HT-29 (cell line): ENCODE measurements at places on chromosomes 3 and 15.
A peak's percentile ranks its signal among the peaks of the same experiment; 100 is the strongest.

GRCh38 chr3:78848392-78849288 is 919.2 kb downstream of the ROBO1 start:
- DNase-seq, result no peak

GRCh38 chr3:52882377-52882776 is 15.0 kb downstream of the STIMATE start:
- DNase-seq, result no peak

- DNase-seq, result no peak
These were observed 76.8 kb upstream of the KLHL25 start for GRCh38 chr15:85871545-85871944.

DNA sequence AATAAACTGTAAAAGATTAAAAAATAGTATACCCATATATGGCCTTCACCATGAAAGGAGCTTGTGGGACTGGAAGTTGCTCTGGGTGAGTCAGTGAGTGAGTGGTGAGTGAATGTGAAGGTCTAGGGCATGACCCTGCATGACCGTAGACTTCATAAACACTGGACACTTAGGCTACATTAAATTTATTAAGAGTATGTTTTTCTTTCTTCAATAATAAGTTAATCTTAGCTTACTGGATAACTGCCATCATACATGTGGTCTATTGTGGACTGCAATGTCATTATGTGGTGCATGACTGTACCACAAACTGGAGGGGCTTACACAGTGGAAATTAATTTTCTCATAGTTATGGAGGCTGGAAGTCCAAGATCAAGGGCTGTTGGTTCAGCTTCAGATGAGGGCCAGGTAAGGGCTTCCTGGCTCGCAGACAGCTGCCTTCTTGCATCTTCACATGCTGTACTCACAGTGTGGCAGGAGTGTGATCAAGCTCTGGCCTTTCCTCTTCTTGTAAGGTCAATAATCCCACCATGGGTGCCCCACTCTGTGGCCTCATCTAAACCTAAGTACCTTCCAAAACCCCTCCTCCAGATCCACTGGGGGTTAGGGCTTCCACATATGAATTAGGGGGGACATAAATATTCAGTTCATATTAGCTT is 40.8 kb upstream of the PRR23E start:
- no peak for DNase-seq

DNA sequence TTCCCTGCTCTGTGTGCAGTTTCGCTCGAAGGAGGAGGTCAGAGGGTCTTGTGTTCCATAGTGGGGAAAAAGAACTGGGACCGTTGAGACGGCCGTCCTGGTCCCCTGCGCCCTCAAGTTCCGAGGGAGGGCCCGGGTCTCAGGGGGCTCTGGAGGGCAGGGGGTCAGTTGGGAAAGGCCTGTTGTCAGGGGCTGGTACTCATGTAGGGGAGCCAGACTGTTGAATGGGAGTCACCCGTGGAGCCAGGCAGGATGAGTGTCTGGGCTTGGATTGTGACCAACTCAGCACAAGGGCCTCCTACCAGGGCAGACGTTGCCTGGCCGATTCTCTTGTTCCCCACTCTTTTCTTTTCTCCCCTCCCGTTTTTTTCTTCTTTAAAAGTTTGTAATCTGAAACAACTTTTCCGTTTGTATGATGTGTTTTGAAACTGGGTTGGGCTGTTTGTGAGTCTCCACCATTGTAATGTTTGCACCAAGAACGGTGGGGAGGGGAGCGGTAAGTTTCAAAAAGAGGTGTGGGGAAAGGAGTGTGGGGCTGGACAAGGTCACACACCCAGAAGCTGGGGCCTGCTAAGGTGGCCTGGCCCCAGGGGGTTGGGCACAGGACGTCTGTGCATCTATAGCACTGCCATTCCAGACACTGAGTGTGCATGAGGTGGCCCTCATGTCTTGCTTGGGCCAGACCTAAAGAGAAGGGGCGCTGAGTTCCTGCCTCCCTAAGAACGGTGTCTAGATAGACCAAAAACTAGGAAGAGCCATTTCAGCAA is 1.1 kb downstream of the CMTM7 start:
- DNase-seq, result peak; percentile 24

GRCh38 chr3:38067508-38068233 is 28.7 kb downstream of the DLEC1 start:
- no peak for DNase-seq

- peak; percentile 65 for DNase-seq
These were observed 44.4 kb downstream of the FLNB start for GRCh38 chr3:58052373-58053273.
